Stimulated activated CD4-positive, alpha-beta T cell treated with anti-CD3 and anti-CD28 coated beads, Interleukin-12 subunit alpha, Interleukin-12 subunit beta, amount 100 ng/mL, for 48 hours (primary cell): ENCODE measurements at places on chromosomes 1 and 21.

DNA sequence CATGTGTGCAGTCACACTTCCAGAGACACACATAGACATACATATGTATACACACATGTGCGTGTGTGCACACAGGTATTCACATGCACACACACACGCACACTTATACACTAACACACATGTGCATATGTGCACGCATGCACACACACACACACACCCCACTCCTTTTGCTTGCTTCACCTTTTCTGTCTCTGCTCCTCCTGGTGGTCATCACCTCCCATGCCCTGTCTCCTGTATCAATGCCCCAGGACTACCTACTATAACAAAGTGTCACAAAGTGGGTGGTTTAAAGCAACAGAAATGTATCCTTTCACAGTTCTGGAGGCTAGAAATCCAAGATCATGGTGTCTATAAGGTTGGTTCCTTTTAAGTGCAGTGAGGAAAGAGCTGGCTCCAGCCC, 27.4 kb downstream of the ETS2 start:
- DNase-seq = no peak

DNA sequence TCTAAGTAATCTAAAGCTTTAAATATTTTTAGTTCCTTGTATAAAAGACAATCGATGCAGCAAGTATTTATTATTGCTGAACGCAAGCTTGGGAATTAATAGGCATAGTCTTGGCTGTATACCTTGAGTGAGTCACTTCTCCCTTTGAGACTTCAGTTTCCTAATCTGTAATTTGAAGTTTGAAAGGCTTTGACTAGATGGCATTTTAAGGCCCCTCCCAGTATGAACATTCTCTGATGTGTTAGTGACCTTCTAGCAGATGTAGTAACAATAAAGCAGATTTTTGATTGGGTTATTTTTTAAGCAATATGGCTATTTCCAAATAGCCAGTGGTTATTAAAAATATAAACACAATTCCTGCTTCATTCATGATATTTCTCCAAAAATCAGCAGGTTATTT, 58.2 kb downstream of the DUSP10 start:
- DNase-seq = no peak

GRCh38 chr1:223430236-223430635, 37.0 kb downstream of the CCDC185 start:
- DNase-seq = no peak

DNA sequence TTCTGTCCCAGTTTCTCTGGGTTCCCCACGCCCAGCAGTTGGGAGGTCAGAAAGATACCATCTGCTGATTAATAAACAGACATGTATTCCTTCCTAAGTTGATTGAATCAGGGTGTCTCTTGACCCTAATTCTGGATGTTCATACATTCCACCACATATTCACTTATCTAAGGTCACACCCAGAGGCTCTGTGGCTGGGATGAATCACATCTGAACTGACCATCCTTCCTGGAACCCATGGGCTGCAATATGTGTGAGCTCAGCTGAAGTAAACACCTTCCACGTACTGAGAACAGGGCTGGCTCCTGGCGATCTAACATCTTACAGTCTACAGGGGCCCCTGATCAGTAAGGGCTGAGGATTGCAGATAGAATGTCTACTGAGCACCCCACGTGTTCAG, 20.5 kb upstream of the TRABD2B start:
- DNase-seq = no peak

DNA sequence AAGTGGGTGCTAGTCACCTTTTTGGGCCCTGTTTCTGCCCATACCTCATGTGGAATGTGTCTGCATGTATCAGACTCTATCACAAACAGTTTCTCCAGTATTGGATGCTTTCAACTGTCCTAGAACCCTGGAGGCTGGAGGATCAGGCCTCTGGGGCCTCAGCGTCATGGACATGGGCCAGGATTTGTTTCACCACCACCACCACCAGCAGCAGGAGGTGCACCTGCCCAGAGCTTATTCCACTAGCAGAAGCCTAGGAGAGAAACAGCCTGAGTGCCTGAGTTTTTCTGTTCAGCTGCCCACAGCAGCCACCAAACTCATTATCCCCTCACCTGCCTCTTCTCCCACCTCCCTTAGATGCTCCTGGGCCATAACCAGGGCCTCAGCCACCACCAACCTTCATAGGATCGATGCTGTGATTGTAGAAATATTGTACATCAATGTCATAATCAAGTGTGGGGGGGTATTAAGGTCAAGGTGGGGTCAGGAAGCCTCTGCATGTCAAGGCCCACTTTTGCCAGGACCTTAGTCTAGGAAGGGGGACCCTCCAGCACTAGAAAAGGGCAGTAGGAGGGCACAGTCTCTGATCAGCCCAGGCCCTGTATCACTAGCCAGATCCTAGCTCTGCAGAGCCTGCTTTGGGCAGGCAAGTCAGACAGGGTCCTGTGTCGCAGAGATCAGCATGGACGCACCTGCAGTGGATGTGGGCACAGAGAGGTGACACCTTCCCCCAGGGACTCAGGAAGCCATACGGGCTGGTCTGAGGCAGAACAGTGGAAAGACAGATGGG, 9.3 kb downstream of the DMAP1 start:
- no peak for DNase-seq

DNA sequence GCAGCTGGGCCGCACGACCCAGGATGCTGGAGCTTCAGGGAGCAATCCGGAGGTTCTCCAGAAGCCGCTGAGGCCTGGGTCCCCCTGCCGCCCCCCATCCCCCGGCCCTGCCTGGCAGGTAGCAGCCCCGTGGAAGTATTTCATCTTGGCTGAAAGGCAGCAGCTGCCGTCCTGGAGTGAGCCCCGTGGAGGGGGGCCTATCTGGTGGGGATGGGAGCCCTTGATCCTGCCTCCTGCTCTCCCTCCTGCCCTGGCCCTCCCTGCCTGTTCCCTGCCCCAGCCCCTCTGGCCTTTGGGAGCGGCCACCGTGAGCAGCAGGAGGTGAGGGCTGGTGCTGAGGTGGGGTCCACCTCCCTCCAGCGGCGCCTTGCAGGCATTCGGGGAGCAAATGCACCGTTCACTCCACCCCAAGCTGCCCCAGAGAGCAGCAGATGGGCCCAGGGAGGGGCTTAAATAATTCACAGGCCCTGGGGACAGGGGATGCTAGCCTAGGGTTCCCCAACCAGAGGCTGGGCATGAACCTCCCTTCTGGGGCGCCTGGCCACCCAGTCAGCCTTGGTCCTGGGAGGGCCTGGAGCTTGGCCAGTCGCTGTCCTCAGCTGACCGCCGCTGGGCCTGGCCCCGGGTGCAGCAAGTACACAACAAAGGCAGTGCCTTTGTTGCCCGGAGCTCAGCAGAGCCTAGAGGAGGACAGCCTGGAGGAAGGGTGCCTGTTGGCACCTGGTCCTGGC, 23.7 kb upstream of the PLCH2 start:
- no peak for DNase-seq

GRCh38 chr1:17553975-17554700, 14.6 kb downstream of the ARHGEF10L start:
- no peak for DNase-seq

DNA sequence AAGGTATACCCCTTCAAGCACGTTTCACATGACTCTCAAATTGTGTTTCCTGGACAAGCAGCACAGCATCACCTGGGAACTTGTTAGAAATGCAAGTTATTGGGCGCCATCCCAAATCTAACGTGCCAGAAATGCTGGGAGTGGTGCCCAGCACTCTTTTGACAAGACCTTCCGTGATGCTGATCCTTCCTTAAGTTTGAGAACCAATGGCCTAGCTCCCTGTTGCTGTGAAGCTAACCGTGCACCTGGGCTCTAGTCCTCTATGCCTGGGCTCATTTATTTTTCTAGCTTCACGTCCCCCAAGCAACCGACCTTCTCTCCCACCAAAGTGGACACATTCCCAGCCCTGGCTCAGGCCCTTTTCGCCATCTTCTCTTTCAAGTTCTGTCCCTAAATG, 4.3 kb downstream of the BEST4 start:
- DNase-seq = no peak

DNA sequence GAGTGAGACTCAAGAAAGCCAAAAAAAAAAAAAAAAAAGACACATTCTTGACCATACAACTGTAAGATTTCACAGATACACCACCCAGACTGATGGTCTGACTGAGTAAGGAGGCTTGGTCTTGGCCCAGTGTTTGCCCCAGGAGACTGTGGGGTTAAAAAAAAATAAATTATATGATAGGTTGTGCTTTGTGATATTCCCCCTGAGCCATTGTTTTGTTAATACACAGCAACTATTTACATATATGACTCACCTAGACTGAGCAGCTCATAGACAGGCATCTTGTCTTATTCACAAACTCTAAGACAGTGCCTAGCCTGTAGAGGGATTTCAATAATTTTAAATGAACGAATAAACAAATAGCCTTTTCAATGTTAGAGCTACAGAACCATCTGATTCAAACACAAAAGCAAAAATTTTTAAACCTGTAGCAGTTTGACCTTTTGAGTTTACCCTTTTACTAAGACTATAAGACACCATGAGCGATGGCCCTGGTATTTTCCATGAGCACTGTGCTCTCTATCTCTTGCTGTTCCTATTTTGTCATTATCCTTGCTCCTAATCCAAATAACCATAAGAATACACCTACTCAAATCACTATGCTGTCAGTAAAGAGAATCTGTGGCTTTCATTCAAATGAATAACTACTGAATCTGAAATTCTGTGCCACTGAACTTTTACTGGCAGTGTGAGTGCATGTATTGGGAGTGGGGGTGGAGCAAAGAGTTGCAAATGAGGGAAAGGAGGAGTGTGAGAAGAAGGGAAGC, 199.4 kb upstream of the PTBP2 start:
- no peak for DNase-seq

GRCh38 chr1:117607471-117607870, 1.6 kb downstream of the TENT5C start:
- peak; percentile 18 for DNase-seq

- DNase-seq = no peak
Observed at GRCh38 chr1:23470282-23471070, 13.5 kb downstream of the ASAP3 start.

- no peak for DNase-seq
Observed at GRCh38 chr1:6675941-6676340, 25.7 kb downstream of the DNAJC11 start.

GRCh38 chr1:100036718-100037655, 67.2 kb downstream of the SLC35A3 start:
- no peak for DNase-seq

DNA sequence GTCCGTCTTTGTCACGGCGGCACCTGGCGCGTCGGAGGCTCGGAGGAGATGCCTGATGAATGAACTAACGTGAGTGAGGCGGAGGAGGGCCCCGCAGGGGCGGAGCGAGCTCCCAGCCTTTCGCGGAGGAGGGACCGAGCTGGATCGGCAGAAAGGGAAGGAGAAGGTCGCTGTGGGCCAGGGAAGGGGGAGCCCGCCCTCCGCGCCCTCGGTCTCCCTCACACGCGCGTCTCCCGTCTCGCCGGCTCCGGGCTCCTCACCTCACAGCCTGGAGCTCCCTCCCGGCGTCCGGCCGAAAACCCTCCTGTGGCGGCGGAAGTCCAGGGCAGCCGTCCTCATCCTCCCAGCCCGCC, 519 bp downstream of the ZNF496 start:
- DNase-seq = peak; percentile 56

- DNase-seq = no peak
Observed at GRCh38 chr1:214957330-214958137, 125.0 kb upstream of the KCNK2 start.

DNA sequence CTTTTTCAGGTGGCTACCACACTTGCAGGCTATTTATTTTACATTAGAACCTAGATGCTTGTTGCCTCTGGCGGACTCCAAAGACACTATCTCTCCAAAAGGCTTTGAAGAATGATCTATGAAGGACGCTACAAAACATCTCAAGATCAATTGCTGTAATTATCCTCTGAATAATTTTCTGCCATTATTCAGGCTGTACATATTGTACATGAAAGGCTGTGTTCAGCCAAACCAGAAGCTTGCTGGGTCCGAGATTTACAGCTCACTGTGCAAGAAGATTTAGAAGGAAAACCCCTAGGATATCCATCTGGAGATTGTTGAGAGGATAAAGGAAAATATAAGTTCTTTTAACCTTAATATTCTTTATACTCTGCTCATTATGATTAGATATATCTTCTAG, 523.6 kb upstream of the PLXNA2 start:
- DNase-seq = no peak

GRCh38 chr1:17070163-17070525, 16.3 kb upstream of the SDHB start:
- DNase-seq = no peak

GRCh38 chr1:160414881-160415280, 14.5 kb downstream of the VANGL2 start:
- DNase-seq = no peak

DNA sequence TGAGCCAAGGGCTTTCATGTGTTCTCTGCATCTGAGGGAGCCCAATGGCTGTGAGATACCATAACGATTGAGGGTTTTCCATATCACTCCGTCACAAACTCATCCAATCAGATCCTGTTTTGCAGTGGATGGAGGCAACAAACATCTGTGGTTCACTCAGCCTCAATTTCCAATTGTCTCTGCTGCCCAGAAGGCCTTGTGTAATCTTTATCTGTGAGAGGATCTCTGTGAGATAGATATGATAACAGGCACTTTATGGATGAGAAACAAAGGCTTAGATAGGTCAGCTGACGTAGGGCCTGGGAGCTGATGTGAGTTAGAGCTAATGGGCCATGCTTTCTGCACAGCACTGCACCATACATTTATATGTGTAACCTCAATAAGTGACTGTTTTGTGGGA, 3.3 kb upstream of the MTARC1 start:
- no peak for DNase-seq

DNA sequence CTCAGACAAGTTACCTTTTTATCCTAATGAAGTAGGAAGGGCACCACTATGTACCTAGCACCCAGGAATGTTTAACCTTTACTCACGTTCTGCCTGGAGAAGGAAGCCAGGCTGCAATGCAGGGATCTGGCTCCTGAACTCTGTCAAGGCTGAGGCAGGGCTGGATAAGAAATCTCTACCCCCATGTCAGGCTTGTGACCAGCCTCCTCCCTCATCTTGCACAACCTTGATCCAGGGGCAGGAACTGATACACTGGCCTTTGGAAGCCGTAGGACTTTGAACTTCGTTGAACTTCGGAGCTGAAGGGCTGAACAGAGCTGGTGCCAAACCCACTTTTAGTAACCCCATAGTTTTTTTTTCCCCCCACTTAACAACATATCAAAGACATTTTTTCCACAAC, 8.0 kb upstream of the AKR1A1 start:
- DNase-seq = no peak

DNA sequence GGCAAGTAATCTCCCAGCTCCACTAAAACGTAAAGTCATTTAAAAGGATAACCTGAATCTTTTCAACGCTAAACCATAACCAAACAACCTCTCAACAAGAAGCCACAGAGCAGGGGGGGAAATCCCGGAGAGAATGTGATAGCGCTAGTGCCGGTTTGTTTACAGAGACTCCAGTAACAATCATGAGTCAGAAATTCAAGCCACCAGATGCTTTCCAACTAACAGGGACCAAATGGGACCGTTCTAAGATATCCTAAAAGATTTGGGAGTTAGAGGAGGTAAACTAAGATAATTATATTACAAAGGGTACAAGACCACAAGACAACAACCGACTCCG, 825 bp downstream of the DCAF8 start:
- peak; percentile 69 for DNase-seq
